Omental fat pad (tissue), 4 donors: ENCODE measurements at places on chromosomes 2 and 18. TPM values are rescaled to one million over a fixed set of nuclear protein-coding genes. Genes with fewer than 3 reads are reported as not detected.

Gene RGPD3
- total RNA-seq, result 0.50 TPM

Gene FOXI3
- total RNA-seq, result not detected

Gene TMEM169
- 0.46 TPM for total RNA-seq

Gene SEPTIN10
- 85.2 TPM for total RNA-seq

Gene CHRNG
- not detected for total RNA-seq

Gene XIRP2
- total RNA-seq, result not detected

GRCh38 chr2:31711737-31712136, 131.0 kb upstream of the SRD5A2 start:
- DNase-seq, result no peak

DNA sequence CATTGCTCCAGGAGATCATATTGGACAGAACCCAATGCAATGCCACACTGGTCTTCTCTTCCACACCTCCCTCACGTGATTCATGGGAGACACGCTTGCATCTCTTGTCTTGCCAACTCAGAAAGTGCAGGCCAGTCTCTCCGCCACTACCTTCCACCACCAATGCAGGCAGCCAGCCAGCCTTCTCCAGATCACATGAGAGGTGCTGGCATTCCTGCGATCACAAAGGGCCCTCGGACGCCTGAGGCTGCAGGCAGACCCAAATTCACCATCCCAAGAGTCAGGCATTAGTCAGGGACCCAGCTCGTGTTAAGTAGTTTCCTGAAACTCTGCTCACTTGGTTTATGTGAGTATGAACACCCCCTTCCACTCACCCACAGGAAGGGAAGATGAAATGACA, 437.0 kb upstream of the ETAA1 start:
- no peak for DNase-seq

- no peak for DNase-seq
These were observed 60.1 kb downstream of the NPAS2 start for GRCh38 chr2:100880036-100880435.

DNA sequence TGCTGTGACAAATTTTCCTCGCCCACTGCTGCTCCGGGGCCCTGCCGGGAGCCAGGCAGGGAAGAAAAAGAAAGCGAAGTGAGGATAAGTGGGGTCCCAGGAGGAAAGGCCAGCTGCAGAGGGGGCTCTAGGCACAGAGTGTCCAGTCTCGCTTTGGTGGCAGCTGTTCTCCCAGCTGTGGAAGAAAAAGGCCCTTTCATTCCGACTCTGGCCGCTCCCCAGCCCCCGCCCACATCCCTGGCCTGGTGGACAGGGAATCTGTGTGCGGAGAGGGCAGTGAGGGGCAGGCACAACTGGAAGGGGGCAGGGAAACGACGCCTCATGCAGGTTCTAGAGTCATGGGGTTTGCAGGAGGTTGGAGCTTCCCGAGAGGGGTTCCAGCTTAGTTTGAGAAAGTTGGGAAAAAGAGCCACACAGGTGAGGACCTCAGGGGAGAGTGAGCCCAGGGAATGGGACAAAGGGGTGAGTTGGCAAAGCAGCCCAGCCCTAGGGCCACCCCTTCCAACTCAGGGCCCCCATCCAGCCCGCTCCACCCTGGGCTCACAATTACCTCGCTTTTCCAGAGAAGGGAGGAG, 1.8 kb downstream of the RTKN start:
- DNase-seq, result no peak

- peak; percentile 63 for DNase-seq
These were observed 127.3 kb downstream of the DNER start for GRCh38 chr2:229586746-229587705.

DNA sequence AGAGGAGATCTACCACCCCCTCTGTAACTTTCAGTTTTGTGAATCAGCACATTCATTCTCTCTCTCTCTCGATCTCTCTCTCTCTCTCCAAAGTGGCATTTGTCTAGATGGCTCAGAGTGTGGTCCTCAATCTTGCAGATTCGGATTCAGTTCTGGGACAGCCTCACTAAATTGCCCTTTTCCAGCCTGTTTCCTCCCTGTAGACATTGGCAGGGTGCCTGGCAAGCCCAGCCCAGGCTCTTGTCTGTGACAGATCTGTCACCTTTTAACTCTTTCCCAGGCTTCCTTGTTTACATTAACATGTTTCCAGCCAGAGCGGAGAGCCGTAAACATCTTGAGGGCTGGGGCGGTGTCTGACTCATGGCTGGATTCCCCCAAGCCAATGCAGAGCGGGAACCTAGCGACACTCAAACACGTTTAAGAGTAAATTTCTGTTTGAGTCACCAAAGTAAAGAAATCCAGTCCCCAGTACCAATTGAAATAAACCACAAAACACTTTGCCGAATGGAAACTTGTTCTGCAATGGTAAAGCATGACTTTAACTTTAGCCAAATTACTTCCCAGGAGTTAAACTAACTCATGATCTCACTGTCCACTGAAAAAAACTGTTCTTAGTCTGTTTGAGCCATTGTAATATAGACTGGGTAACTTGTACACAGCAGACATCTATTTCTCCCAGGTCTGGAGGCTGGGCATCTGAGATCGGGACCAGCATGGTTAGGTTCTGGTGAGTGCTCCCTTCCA, 6.6 kb upstream of the CYP27C1 start:
- DNase-seq, result no peak

- DNase-seq, result no peak
These were observed 288.7 kb upstream of the DSEL start for GRCh38 chr18:67805261-67805660.

- no peak for DNase-seq
These were observed 623.5 kb upstream of the DDX18 start for GRCh38 chr2:117190856-117191559.

DNA sequence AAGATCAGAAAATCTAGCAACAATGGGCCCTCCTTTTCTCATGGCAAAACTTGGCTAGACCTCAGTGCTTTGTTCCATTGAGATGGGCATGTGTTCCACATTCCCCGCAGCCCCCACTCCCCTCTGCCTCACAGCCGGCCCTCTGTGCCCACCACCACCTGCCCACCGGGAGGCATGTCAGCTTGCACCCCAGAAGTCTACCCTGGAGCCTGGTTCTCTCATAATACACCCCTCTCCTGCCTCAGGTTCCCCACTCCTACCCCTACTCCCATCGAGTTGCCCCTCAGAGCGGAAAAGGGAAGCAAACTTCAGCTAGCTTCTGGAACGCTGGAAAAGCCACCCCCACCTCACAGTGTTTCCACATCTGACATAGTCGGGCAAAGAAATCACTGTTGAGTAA, 219.0 kb downstream of the ANAPC1 start:
- DNase-seq, result no peak

- no peak for DNase-seq
These were observed 185.2 kb upstream of the LRP1B start for GRCh38 chr2:142316049-142316448.

GRCh38 chr2:156436497-156437085, 412 bp downstream of the GPD2 start:
- DNase-seq, result no peak

- DNase-seq, result no peak
These were observed 5.9 kb upstream of the TMSB10 start for GRCh38 chr2:84899304-84900204.

- DNase-seq, result no peak
These were observed 73.5 kb downstream of the METTL4 start for GRCh38 chr18:2497797-2498196.

DNA sequence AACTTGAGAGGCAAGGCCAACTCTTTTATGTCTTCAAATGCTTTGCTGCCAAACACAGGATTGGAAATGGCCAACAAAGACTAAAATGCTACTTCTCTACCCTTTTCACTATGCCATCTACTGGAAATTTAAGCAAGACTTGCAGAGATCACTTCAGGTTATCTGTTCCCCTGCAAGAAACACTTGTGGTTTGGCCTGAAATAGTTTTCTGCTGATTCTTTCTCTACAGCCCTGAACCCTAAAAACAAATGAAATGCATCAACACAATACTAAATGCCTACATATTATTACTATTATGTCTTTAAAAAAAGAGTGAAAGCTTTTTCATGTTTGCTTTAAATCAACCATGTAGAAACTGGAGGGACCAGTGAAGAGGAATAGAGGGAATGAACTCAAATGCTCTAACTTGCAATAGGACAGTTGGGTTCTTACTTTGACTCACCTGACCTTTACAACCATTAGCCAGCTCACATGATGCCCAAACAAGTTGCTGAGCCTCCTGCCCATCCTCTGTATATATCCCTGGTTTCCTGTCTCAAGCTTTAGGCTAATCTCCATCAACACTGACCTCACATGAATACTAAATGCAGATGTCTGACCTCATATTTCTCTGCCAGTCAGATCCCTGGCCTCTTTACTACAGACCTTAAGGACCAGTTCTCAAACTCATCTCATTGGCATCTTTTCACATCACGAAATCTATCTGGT, 17.5 kb upstream of the ADAM17 start:
- no peak for DNase-seq
